ENCODE measurements at places on chromosomes 7 and 10.

DNA sequence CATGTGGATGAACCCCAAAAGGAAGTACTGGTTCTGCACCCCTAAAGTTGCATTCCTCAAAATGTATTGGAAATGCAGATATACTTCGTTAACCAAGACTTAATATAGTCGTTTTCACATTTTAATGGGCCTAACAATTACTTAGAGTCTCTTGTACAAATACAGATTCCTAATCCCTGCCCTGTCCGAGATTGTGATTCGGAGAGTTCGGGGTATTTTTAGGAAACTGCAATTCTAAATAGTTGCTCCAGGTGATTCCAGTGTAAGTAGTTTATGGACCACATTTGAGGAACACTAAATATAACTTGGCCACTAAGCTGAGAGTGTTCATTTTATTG is 830 bp downstream of the TRUB1 start:
- no peak for DNase-seq

- DNase-seq: no peak
These were observed 132.4 kb upstream of the RHEB start for GRCh38 chr7:151652111-151652510.

GRCh38 chr7:46321556-46322205 is 400.6 kb upstream of the IGFBP3 start:
- DNase-seq: no peak

DNA sequence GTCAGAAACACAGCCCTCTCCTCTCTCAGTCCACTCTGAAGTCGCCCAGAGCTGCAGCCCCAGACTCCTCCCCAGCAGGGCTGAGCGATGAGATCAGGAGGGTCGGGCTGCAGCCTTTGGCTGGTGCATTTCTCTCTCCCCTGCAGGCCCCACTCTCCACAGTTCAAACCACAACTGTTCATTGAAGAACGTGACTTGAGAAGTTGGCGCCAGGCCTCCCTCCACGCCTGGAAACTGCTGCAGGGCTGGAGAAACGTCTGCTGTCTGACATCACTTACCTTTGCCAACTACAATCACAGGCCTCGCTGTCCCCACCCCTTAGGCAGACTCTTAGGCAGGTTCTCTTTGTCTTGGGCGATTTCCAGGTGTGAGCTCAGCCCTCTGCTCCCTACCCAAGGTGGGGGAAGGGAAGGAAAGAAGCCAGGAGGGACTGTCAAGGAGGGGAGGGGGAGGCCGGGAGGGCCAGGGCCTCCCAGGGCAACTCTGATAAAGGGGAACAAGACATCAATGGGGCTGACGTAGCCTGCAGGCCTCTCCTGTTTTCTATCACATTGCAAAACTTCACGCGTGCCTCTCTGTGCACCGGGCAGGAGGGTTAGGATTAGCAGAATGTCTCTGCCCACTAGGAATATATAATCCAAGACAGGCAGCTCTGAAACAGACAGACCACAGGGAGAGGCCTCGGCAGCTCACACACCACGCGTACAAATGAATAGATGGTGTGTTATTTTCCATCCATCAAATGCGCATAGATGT is 32.7 kb downstream of the CALML5 start:
- no peak for DNase-seq

DNA sequence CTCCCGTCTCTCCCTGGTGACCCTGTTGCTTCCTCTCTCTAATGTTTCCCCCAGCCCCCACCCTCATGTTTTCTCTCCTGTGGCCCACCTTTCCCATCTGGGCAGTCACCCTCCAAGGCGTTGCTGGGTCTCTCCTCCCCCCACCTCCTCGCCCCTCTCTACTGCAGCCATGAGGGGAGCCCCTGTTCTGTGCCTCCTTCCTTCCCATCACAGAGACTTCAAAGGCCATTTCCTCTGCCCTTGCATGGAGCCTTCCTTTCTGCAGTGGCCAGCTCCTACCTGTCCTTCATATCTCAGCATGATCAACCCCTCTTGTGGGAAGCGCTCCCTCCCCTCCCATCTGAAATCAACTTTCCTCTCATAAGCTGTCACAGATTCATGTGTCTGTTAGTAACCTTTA is 194.0 kb upstream of the PRSS58 start:
- no peak for DNase-seq

- no peak for DNase-seq
These were observed 94.1 kb downstream of the CDCA7L start for GRCh38 chr7:21851559-21851967.

- no peak for DNase-seq
These were observed 421.4 kb upstream of the ZWINT start for GRCh38 chr10:56782503-56782902.

DNA sequence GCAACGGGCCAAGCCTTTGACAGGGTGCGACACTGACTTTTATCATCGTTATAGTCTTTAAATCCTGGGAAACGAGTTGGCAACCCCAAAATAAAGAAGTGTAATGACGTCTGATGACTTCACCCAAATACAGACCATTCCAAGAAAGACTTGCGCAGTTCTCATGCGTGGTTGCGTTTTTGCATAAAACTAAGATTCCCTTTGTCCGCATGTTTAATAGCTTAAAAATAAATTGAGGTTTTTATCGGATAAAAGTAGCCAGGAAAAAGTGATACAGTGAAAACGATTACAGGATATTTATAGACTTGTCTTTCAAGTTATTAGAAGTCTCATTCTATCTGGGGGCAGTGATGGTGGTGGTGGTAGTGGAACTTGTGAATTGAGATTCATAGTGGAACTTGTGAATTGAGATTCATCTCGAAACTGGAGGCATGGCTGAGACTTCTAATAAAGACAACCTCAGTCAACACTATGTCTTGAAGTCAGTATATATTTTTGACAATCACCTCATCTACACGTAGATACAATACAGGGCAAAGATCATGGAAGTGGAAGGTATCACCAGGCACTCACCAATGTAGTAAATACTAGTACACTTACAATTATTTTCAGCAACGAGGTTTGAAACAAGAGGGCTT is 1.2 kb upstream of the NAMPT start:
- no peak for DNase-seq

GRCh38 chr7:44867073-44867995 is 18.0 kb downstream of the PURB start:
- DNase-seq: no peak

DNA sequence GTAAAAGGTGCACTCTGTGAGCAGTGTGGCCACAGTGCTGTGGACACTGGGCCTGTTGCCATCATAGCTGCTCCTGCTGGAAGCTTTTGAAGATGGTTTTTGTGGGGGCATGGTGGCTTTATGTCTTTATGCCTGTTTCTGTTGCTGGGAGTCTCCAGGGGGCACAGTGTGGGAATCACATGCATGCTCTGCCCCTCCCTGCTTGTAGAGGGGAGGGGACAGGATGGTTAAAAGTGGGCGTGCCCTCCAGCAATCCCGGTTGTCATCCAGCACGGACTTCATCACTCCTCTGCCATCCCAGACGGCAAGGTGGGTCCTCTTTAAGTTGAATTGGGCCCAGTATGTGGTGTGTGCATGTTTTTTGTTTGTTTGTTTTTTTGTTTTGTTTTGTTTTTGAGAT is 20.2 kb downstream of the OGDH start:
- DNase-seq: no peak

DNA sequence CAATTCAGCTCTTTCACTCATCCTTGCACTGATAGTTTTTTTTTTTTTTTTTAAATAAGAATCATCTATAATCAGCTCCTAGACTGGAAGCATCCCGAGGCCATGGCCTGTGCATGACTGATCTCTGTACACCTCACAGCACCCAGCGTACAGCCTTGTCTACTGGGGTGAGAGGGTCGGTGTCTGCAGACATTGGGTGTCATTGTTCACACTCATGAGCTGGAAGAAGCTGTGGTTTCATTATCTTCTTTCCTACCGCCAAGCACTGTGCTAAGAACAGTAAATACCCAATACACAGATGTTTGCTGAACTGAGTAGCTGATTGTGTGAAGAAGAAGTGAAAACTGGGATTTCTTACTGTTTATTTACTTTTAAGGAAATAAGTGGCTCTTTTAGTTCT is 123.6 kb downstream of the CLEC2L start:
- DNase-seq: no peak

GRCh38 chr7:128835790-128836641 is 5.8 kb downstream of the FLNC start:
- DNase-seq: peak; percentile 88

DNA sequence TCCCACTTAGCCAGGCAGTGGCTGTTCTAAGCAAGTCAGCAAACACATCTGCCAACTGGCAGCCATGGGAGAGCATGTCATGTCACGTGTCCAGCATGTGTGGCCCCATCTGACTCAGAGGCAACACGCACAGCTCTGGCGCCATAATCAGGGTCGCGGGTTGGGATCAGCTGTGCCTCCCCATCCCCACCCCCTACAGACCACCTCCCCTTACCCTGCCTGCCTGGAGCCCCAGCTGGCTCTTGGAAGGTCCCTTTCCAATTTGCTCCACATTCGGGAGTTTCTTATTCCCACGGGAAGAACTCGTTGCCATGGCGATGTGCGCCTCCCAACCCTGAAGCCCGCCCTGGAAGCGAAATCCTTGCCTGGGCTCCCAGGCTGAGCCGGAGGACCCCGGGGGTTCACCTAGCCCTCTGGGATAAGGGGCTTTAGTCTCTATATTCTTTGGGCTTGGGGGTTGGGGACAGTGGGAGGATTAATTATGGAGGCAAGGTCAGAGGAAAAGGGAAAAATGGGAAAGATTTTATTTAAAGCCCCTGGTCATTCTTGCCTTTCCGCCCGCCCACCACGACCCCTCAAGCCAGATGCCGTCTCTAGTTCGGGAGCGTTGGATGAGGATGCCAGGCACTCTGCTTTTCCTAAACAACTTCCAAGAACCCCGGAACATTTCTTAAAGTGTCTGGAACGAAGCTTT is 283.7 kb downstream of the ZEB1 start:
- peak; percentile 96 for DNase-seq

GRCh38 chr7:155764438-155764793 is 47.8 kb downstream of the SHH start:
- DNase-seq: no peak

GRCh38 chr10:90417476-90418210 is 440.2 kb downstream of the HTR7 start:
- DNase-seq: no peak

GRCh38 chr10:54137396-54137795 is 663.6 kb downstream of the PCDH15 start:
- DNase-seq: no peak
